ENCODE measurements at places on chromosomes 2 and 18.

- no peaks in the 10 kb centered on the region for H3K36me3 ChIP-seq
- no peak for DNase-seq
- no peak overlapping the region for H3K27ac ChIP-seq
- no peaks in the 10 kb centered on the region for H3K27me3 ChIP-seq
These were observed 119.6 kb upstream of the MGAT5 start for GRCh38 chr2:134134313-134134706.

- H3K4me1 ChIP-seq = no peaks in the 10 kb centered on the region
- no peaks in the 10 kb centered on the region for H3K36me3 ChIP-seq
- H3K4me3 ChIP-seq = no peak overlapping the region
- no peaks in the 10 kb centered on the region for H3K27me3 ChIP-seq
These were observed 77.7 kb downstream of the GULP1 start for GRCh38 chr2:188369365-188369764.

DNA sequence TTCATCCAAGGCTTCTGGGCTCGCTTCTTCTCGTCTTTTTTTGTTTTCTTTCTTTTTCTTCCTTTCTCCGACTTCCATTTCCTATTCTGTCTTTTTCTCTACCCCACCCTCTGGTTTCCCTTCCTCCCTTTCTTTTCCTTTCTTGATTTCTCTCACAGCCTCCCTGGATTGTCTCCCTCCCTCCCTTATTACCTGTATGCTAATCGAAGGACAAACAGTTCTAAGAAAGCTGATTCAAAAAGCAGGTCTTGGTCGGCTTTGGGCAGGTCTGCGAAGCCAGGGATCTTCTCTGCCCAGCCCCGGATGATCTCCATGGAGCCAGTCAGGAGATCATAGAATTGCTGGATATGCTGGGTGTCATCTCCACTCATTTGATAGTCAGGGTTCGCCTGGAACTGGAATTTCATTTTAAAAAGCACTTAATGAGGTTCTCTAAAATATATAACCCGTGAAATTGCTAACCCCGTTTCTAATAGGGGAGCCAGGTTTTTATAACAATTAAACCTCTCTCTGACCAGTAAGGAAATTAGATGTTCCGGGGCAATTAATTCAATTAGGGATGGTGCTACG lies 5.9 kb downstream of the NR4A2 start:
- H3K27me3 ChIP-seq = peaks cover 37% of the 10 kb centered on the region
- no peak for DNase-seq
- H3K27ac ChIP-seq = no peak overlapping the region
- no peak overlapping the region for H3K4me3 ChIP-seq
- no peaks in the 10 kb centered on the region for H3K36me3 ChIP-seq
- H3K4me1 ChIP-seq = peaks cover 3% of the 10 kb centered on the region

- peaks cover 44% of the 10 kb centered on the region for H3K27me3 ChIP-seq
- H3K36me3 ChIP-seq = no peaks in the 10 kb centered on the region
- peaks cover 6% of the 10 kb centered on the region for H3K4me1 ChIP-seq
- H3K4me3 ChIP-seq = no peak overlapping the region
- no peak overlapping the region for H3K27ac ChIP-seq
These were observed 136.0 kb downstream of the INSIG2 start for GRCh38 chr2:118223992-118224894.
